ENCODE measurements at places on chromosomes 4 and X.

DNA sequence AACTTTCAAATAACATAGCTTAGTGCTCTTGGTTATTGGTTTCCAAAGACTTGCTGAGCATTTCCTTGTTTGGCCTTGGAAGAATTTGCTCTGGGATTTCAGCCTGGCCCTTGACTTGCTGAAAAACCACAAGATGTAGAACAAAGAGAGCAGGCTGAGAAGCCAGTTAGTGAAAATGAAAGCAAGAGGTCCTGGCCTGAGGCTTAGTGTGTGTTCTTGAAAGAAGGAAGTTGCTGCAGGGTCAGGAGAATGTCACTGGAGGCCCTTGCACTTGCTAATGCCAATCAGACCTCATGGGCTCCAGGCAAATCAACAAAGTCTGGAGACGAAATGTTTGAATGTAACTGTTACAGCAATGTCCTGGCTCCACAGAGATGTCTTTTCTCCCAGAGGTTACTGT lies 79.4 kb downstream of the SYNPO2 start:
- peak; percentile 51 for DNase-seq

- peak; percentile 12 for DNase-seq
Observed at GRCh38 chrX:15929194-15929593, 74.6 kb upstream of the AP1S2 start.

DNA sequence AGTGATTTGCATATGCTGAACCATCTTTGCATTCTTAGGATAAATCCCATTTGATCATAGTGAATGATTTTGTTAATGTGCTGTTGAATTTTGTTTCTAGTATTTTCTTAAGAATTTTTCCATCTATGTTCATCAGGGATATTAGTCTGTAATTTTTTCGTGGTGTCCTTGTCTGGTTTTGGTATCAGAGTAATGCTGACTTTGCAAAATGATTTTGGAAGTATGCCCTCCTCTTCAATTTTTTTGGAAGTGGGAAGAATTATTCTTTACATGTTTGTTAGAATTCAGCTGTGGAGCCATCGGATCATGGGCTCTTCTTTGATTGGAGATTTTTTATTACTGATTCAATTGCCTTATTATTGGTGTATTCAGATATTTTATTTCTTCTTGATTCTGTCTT lies 54.0 kb upstream of the TRO start:
- no peak for DNase-seq

GRCh38 chrX:106875151-106875550 lies 28.0 kb downstream of the RIPPLY1 start:
- DNase-seq, result no peak

All from hepatocyte (in vitro differentiated cells).